Foreskin fibroblast (primary cell): ENCODE measurements at places on chromosomes 7 and 10.

DNA sequence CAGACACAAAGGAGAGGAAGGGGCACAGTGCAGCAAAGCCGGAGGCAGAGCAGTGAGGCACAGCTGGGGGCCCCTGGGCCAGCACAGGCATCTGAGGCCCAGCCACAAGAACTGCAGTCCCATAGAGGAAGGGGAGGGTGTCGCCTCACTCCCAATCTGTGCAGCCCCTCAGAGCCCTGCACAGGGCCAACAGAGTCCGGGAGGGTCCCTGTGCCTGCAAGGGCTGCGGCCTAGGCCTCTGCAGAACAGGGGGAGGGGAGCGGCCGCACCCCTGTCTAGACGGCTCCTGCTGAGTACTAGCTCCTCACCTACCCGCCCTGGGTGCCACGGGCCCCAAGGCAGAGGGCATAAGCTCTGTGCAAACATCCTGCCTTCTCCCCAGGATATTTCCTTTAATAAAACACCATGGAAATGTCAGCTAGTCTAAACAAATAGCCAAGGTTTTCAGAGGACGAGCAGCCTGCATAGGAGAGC, 32.4 kb upstream of the RET start:
- DNase-seq = no peak

DNA sequence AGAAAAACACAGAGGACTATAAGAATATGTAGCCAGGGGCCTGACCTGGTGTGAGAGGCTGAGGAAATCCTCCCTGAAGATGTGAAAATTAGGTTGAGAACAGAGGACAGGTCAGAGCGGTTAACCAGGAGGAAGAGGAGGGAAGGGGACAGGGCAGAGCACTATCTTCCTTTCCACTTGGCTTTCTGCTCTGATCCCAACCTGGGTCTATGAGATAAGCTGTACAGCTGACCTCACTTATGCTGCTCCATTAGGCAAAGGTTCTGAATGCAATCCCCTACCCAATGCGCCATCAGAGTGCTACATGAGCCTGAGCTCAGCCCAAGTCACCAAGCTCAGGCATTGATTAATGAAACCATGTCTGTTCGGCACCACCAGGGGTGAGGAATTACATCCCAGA, 10.5 kb downstream of the LIPA start:
- DNase-seq = no peak

GRCh38 chr7:156764016-156764669, 123.6 kb downstream of the RNF32 start:
- DNase-seq = peak; percentile 67

- DNase-seq = no peak
These were observed 174.6 kb downstream of the PIP4K2A start for GRCh38 chr10:22539579-22540298.

GRCh38 chr7:7803715-7804178, 85.3 kb upstream of the RPA3 start:
- DNase-seq = peak; percentile 16

DNA sequence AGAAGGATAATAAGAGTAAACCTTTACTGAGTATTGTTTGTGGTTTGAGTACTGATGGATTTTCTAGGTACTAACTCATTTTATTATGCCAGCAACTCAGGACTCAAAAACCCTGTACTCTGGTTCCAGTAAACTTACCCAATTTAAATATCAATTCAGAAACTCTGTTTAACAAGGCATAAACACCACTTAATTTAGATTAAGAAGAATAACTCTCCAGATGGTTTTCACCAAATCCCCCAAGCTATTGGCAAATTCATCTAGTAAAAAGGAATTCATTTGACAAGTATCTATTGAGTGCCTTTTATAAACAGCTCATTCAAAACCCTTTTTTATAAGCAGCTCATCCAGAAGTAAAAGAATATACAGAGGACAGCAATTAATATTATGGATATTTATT, 572.4 kb downstream of the PHTF2 start:
- DNase-seq = no peak

DNA sequence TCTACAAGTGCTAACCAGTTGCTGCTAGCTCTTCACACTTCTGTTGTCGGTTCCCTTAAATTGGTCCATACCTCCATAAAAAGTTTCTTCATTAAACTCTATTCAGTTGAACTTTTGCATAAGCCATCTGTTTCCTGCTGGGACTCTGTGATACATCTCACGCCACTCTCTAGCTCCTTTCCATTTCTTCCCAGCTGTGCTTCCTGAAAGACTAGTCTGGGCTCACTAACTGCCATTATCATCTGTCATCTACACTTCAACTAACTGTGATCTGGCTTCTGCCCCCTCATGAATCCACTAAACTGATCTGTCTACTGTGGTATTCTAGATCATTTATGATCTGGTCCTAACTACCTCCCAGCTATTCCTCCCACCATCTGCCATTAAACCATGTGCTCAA, 78.3 kb downstream of the ELAPOR2 start:
- no peak for DNase-seq

DNA sequence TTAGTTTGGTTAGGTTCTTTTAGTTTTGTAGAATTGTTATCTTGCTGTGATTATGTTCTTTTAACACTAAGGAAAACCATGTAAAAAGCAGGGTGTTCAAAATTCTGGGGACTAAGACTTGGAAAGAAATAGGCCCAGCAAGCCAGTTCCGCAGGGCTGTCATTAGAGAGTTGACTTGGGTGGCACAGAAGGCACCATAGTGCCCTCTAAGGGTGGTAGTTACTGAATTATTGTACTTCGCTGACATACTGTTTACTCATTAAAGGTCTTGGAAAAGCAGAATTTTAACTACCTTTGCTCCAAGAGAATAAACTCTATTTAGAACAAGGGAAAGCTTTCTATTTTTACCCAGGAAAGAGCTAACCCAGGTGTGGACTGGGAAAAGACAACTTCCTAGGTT, 86.5 kb downstream of the OTUD1 start:
- DNase-seq = peak; percentile 1

- no peak for DNase-seq
These were observed 3.2 kb downstream of the MINDY3 start for GRCh38 chr10:15857107-15857575.

DNA sequence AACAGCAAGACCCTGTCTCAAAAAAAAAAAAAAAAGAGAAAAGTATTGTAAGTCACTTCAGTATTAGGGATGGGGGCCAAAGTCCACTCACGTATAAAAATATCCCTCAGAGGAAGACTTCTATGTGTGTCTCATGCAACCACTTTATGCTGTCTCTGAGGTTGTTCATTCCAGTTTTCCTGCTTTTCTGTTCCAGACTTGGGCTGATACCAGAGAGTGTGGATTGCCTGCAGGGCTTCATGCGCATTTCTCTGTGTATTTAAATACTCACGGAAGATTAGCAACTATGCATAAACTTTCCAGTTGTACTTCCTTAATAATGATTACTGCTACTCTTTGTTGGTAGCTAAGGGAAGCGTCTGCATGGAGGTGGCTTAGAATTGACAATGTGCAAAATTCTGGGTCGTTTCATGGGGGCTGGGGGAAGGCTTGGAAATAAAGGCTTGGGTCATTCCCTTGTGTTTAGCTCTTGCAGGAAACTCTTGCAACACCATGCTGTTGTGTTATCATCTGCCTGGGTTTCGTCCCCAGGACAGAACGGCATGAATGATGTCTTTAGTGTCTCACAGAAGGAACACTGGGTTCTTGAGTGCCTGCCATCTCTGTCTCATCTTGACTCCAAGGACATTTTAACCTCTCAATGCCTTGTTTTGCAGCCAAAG, 54.1 kb downstream of the KIAA1217 start:
- no peak for DNase-seq

DNA sequence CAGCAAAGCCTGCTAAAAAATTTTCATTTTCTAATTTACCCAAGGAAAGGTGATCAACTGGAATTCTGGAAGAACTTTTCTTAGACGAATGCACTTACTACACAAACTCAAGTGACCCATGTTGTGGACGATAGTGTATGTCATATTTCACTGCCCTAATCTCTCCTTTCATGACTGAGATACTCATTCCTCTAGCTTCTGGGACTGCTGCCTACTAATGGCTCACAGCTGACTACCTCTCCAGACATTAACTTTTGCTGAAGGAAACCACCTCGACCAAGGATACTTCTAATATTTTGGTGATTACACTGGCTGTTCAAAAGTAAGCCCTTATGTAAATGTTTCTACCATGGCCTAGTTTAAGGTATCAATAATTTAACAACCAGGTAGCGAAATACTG, 959.9 kb upstream of the GHITM start:
- DNase-seq = no peak

- DNase-seq = no peak
These were observed 4.9 kb downstream of the PURB start for GRCh38 chr7:44880317-44881018.

DNA sequence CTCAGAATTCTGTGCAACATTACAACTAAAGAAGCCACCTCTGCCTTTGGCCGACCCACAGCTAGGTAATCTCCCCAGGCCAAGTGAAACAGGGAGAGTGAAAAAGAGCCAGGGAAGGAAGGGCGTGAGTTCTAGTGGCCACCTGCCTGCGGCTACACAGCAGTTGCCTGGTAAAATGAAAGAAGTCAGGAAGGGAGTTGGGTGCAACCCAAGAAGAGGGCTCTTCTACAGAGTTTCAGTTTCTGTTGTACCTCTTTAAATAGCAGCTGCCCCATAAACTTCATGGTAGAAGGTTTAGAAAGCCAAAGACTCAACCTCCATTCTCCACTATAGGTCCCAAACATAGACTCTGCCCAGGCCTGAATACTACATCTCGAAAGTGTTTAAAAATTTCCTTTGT, 76.2 kb upstream of the TMEM168 start:
- DNase-seq = no peak

- no peak for DNase-seq
These were observed 22.3 kb upstream of the GDI2 start for GRCh38 chr10:5835446-5836095.

- DNase-seq = peak; percentile 43
These were observed 4.8 kb upstream of the EVX1 start for GRCh38 chr7:27237735-27238334.

GRCh38 chr7:132584796-132585494, 8.7 kb upstream of the PLXNA4 start:
- DNase-seq = no peak

GRCh38 chr10:102408728-102409603, 9.6 kb downstream of the PSD start:
- DNase-seq = no peak

DNA sequence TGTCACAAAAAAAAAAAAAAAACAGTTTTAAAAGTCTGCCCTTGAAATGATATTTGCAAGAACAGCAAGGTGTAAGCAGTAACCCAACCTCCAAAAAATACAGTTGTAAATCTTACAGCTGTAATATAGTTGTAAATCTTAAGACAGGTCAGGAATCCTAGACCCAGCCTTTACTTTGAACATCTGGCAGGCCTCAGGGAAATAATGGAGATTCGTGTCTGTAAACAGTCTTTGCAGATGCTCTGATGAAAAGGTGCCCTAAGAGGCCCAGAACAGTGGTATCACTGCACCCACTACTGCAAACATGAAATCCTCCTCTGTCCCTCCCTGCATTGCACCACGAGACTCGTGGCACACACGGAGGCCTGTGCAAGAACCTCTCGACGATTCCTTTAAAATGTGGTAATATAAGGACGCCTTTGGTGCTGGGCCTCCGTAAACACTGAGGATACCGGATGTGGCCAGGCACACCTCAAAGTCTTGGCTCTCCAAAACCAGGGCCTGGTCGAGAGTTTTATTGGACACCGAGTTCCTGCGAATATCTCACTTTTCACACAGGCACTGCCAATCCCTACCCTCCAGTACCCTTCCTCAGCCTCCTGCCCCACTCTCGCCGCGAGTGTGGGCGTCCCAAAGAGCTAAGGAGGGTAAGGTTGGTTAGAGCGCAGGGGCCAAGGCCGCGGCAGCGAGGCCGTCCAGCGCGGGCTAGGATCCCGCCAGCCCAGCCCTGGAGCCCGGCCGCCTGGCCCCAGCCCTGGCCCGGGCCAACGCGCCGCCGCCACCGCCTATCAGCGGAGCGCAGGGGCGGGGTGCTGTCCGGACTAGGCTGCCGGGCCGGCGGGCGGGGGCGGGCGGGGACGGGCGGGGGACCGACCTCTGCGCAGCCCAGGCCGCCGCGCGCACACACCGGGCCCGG, at the start of gene REEP3:
REEP3 (plus strand) TSS at position 902 of the 916 bp plus-strand sequence. CDS start 145 bp downstream, outside the sequence.
- no peak for DNase-seq

- peak; percentile 92 for DNase-seq
These were observed 134.5 kb downstream of the NRBF2 start for GRCh38 chr10:63267414-63268148.

DNA sequence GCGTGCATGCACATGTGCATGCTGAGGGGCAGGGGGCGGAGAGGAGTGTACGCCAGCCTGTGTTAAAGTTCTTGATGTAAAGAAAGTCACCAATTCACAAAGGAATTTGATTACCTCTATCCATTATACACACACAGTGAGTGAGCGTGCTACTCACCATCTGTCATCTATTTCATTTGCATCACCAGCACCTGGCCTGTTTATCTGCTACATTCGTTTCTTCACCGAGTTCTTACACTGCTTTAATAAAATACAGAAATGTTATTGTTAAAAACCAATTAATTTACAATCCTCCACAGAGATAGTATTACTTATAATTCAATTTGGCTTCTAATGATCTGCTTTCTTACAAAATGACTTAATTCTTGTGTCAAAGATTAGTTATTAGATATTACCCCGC, 32.6 kb downstream of the NEUROD6 start:
- no peak for DNase-seq

GRCh38 chr7:133675510-133676218, 422.8 kb downstream of the EXOC4 start:
- DNase-seq = peak; percentile 26

GRCh38 chr10:68348265-68348741, 15.6 kb upstream of the PBLD start:
- DNase-seq = peak; percentile 78

GRCh38 chr7:134903073-134903790, 83.1 kb upstream of the AGBL3 start:
- no peak for DNase-seq

- peak; percentile 5 for DNase-seq
These were observed 5.7 kb upstream of the PIP start for GRCh38 chr7:143126146-143126545.

GRCh38 chr10:23826421-23826820, 382.5 kb upstream of the KIAA1217 start:
- DNase-seq = no peak

GRCh38 chr7:157846271-157846670, 509.5 kb downstream of the DNAJB6 start:
- no peak for DNase-seq

GRCh38 chr10:121838931-121839330, 88.9 kb downstream of the ATE1 start:
- DNase-seq = no peak

- peak; percentile 23 for DNase-seq
These were observed 410.4 kb downstream of the INHBA start for GRCh38 chr7:41292487-41292886.
